ENCODE measurements at places on chromosomes 13 and 19. TPM values are rescaled to one million over a fixed set of nuclear protein-coding genes. Genes with fewer than 3 reads are reported as not detected.

DNA sequence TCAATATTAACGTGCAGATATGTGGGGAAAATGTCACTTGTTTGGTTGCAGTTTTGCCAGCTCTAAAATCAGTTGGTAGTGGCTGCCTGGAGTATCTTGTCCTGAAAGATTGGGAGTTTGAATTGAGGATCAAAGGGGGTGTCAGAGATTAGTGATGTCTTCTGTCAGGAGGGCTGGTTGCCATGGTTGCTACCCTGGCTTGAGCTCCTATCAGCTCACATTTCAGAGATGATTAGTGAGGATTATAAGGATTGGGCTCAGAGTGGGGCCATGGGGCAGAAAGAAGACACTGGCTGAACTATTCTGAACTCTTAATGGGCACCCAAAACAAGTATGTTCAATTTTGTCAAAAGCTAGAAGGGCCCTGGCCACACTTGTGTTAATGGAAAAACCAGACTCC is 95.5 kb upstream of the RNF113B start:
- DNase-seq = no peak
- no peak overlapping the region for H3K27ac ChIP-seq
- H3K4me1 ChIP-seq = peaks cover 33% of the 10 kb centered on the region
- no peak overlapping the region for H3K4me3 ChIP-seq

DNA sequence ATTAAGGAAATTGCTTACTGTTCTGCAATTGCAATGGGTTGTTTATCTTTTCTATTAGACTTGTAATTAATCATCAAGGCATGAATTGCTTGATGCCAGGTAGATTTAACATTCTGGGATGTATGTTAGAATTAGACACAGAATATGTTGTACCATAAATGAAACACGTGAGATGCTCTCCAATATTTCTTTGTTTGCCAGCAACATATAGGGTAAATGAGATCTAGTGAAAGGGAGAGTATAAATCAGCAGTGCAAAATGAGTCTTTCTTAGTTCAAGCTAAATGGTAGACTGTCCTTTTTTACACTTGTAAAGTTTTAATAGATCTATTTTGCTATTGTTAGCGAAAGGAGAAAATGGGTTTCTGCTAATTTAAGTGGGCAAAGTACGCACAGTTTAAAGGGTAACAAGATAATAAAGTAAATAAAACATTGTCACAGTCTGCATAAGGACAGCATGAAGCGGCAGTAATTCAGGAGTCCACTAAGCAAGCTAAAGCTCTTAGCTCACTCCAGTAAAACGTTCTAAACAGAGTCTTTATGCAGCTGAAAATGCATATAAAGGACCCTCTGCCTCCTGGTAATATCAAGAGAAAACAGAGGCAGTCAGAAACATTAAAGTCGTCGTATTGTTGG is 1137.1 kb downstream of the OLFM4 start:
- H3K36me3 ChIP-seq = no peaks in the 10 kb centered on the region
- no peak overlapping the region for H3K27ac ChIP-seq
- H3K4me3 ChIP-seq = no peak overlapping the region
- H3K4me1 ChIP-seq = no peaks in the 10 kb centered on the region

DNA sequence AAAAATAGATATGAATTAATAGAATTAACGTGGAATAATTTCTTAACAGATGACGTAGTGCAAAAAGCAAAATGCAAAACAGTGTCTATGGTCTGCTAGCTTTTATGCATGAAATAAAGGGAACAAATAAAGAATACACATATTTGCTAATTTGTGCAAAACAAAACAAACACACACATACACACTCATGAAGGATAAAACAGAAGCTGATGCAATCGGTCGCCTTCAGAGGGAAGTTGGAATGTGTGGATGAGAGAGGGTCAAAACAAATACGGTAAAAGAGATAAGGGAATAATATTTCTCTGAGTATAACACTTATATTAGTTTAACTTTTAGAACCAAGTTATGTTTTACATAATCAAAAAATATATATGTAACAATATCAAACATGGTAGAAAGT is 1160.9 kb upstream of the PCDH9 start:
- no peaks in the 10 kb centered on the region for H3K27me3 ChIP-seq
- no peaks in the 10 kb centered on the region for H3K36me3 ChIP-seq
- no peak for DNase-seq
- H3K4me1 ChIP-seq = no peaks in the 10 kb centered on the region

- H3K27ac ChIP-seq = no peak overlapping the region
- no peaks in the 10 kb centered on the region for H3K36me3 ChIP-seq
- H3K4me3 ChIP-seq = no peak overlapping the region
- no peaks in the 10 kb centered on the region for H3K27me3 ChIP-seq
- DNase-seq = no peak
Observed at GRCh38 chr19:38867171-38867780, 10.8 kb downstream of the RINL start.

GRCh38 chr13:49464621-49465325 is 20.7 kb downstream of the SETDB2 start:
- DNase-seq = no peak
- H3K27me3 ChIP-seq = no peaks in the 10 kb centered on the region
- peaks cover 20% of the 10 kb centered on the region for H3K36me3 ChIP-seq
- peak overlapping the region; percentile 18 for H3K27ac ChIP-seq
- no peaks in the 10 kb centered on the region for H3K4me1 ChIP-seq
- no peak overlapping the region for H3K4me3 ChIP-seq

DNA sequence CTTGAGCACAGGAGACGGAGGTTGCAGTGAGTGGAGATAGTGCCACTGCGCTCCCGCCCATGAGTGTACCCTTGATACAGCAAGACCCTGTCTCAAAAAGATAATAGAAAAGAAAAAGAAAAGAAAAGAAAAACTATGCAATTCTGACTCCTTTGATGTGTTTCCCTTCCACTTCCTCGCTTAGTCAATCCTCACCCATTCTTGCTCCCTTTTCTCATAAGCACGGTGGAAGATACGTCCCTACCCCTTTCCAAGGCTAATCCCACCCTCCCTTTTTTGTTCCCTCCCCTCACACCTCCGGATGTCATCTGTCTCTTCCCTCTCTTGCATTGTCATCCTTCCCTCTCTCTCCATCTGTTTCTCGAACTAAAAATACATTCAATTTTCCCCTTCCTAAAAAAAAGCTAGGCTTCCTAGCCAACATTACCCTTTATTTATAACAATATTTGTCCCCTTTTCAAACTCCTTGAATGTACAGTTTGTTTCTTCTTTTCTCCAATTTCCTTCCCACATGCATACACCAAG is 40.5 kb upstream of the ITM2B start:
- no peaks in the 10 kb centered on the region for H3K27me3 ChIP-seq
- no peaks in the 10 kb centered on the region for H3K36me3 ChIP-seq
- H3K4me3 ChIP-seq = no peak overlapping the region
- no peak for DNase-seq
- H3K27ac ChIP-seq = no peak overlapping the region
- no peaks in the 10 kb centered on the region for H3K4me1 ChIP-seq

CPAMD8 gene
- 116 TPM for total RNA-seq

SCAF1 gene
- 17.5 TPM for total RNA-seq

CEACAM7 gene
- total RNA-seq = not detected
